Activated CD8-positive, alpha-beta memory T cell treated with anti-CD3 and anti-CD28 coated beads for 24 hours (primary cell): ENCODE measurements at places on chromosomes 3 and 15.
A peak's percentile ranks its signal among the peaks of the same experiment; 100 is the strongest.

DNA sequence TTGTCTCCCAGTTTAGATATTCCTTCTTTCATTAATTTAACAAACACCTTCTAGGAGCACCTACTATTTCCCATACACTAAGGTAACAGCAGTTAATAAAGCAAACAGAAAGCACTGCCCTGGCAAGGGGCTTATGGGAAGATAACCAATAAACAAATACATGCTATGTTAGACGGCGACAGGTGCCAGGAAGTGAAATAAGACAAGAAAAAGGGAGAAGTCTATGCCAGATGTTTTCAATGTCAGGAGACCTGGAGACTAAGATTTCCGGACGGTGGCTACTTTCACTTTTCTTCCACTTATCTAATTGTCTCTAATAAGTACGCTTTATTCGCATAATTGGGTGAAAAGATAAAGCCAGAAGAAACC is 32.5 kb upstream of the ZNF445 start:
- no peak for DNase-seq

DNA sequence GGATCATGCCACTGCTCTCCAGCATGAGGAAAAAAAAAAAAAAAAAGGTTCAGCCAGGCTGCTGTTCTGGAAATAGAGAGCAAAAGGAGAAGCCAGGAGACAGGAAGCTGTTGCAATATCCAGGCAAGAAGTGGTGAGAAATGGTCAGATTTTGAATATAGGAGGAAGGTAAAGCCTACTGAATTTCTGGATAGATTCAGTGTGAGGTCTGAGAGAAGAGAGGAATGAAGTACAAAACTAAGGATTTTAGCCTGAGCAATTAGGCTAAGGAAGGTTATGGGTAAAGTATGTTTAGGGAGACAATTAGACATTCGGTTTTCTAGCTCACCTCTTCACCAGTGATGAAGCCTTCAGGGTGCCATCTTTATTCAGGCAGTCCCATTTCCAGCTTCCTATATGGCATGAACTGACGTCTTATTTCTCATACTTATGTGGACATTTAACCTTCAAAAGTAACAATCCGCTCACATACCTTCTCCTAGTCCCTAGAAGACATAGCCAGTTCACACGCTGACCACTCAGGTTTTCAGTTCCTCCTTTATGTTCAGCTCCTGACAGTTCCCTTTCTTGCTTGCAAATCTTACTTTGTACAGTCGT is 57.2 kb downstream of the KIF9 start:
- DNase-seq: no peak

DNA sequence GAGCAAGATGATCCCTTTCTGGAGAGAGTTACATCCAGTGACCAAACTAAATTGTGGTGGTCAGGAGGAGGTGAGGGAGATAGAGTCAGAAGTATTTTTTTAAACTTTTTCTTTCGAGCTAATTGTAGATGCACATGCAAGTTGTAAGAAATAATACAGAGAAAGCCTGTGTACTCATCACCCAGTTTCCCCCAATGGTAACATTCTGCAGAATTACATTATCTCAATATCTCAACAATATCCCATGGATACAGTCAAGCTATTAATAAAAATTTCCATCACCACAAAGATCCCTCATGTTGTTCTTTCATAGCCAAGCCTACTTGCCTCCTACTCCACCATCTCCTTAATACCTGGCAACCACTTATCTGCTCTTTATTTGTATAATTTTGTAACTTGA is 3.3 kb upstream of the TMEM45A start:
- no peak for DNase-seq

GRCh38 chr15:55827204-55827603 is 84.3 kb upstream of the PRTG start:
- DNase-seq: no peak

DNA sequence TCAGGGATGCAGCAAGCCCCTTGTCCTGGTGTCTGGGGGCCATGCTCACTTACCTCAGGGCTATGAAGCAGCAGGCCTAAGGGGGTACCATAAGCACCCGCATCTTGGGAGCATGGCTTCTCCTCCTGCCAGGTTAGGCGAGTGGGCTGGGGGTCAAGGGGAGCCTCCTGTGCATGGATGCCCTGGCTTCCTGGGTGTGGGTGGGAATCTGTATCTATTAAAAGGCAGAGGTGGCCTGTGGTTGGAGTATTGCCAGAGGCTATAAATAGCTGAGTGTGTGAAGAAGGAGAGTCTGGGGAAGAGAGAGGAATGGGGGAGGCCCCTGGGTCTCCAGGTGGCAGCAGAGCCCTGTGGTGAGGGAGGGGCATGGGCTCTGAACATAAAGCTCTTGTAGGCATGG is 19.5 kb downstream of the ACVR2B start:
- DNase-seq: no peak

DNA sequence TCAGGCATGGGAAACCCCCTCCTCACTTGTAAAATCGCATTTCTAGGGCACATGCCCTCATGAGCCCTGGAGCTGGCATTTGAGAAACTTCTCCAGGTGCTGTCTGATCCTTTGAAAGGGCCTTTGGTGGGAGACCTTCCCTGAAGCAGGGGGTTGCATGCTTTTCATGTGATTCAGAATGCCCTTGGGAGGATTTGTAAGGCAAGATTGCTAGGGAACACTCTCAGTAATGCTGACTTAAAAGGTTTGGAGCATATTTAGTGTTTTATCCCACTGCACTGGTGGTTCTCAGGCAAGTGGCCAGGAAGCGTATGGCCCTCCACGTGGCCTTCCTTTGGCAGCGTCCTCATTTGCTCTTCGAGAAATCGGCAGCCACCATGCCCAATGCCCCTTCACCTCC is 164.1 kb downstream of the ARRDC4 start:
- DNase-seq: no peak

- no peak for DNase-seq
Observed at GRCh38 chr15:70772402-70772801, 9.0 kb upstream of the UACA start.

DNA sequence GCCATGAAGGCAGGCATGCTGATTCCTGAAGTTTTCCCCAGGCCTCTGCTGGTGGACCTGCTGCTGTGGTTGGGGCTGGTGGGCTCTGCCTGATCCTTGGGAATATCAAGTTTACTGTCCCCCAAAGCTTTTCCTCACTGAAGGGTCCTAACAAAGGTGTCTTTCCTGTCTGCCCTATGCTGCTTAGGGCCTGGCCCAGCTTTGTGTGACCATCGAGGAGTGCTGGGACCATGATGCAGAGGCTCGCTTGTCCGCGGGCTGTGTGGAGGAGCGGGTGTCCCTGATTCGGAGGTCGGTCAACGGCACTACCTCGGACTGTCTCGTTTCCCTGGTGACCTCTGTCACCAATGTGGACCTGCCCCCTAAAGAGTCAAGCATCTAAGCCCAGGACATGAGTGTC is 13.2 kb upstream of the EXOG start:
- DNase-seq: no peak

GRCh38 chr3:127078626-127079025 is 95.7 kb downstream of the PLXNA1 start:
- DNase-seq: no peak

GRCh38 chr3:143291836-143292447 is 172.4 kb downstream of the CHST2 start:
- DNase-seq: no peak

GRCh38 chr3:149198611-149199010 is 23.0 kb downstream of the CP start:
- no peak for DNase-seq

DNA sequence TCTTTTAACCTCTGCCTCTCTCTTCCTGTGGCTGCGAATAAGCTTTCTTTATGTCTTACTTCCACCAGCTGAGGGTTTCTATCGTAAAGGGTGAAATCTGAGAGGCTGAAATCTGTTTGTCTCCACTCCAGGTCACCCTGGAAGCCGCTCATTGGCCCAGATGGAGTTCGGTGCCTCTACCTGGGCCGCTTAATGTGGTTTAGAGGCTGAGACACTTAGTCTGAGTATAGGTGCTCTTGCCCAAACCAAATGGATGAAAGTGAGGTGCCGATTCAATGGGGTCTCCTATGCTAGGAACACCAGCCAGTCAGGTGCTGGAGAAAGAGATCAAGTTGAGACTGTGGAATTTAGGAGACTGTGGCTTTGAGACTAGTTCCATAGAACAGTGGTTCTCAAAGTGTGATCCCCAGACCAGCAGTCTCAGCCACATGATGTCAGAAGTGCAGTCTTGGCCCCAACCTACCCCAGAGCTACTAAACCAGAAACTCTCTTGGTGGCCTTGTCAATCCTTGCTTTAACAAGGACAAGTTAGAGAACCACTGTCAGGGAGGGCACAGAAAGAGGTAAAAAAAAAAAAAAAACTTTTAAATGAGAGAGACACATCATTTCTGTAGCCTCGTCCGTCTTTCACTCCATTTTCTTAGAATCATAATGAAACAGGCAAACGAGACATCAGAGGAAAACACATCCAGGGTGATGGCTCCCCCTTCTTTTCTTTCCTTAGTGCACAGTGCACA is 54.9 kb upstream of the CCR2 start:
- peak; percentile 72 for DNase-seq

GRCh38 chr3:32310918-32311839 is 72.7 kb downstream of the CMTM8 start:
- DNase-seq: no peak

DNA sequence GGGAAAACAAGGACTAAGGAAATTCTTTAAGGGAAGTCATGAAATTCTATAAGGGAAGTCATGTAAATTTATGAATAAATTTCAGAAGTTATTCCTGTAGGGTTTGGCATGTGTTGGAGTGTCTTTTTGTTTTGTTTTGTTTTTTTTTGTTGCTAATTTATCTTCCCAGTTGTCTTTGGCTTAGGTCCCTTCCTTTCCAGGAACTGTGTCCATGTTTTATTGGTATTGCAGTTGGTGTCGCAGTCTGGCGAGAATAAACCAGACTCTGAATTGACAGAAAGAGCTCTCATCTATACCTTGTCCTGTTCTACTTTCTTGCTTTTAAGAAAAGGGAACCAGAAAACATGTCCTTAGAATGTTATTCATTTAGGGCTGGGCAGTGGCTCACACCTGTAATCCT is 57.6 kb downstream of the SGO1 start:
- DNase-seq: no peak

- no peak for DNase-seq
Observed at GRCh38 chr15:71313806-71314205, 198.5 kb downstream of the THSD4 start.

GRCh38 chr3:58005669-58006068 is 2.6 kb upstream of the FLNB start:
- no peak for DNase-seq

- DNase-seq: no peak
Observed at GRCh38 chr3:81886081-81886480, 124.6 kb upstream of the GBE1 start.

DNA sequence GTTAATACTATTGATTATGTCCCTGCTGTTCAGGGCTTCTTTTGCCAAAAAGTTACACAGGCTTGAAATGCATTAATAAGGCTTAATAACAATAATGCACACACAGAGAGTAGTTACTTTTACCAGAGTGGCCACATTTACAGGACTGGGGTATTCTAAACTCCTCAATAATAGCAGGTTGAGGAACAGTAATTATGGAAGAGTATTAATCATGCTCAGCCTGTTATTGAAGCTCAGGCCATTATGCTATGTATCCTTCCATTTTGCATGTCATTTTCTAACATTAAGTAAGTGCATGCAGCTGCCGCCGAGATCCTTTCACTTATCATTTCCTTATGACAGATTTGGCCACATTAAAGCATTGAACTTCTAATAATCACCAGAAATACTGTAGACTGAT is 5.7 kb downstream of the ARRDC4 start:
- DNase-seq: no peak

- no peak for DNase-seq
Observed at GRCh38 chr3:39178553-39178952, 13.8 kb downstream of the XIRP1 start.

DNA sequence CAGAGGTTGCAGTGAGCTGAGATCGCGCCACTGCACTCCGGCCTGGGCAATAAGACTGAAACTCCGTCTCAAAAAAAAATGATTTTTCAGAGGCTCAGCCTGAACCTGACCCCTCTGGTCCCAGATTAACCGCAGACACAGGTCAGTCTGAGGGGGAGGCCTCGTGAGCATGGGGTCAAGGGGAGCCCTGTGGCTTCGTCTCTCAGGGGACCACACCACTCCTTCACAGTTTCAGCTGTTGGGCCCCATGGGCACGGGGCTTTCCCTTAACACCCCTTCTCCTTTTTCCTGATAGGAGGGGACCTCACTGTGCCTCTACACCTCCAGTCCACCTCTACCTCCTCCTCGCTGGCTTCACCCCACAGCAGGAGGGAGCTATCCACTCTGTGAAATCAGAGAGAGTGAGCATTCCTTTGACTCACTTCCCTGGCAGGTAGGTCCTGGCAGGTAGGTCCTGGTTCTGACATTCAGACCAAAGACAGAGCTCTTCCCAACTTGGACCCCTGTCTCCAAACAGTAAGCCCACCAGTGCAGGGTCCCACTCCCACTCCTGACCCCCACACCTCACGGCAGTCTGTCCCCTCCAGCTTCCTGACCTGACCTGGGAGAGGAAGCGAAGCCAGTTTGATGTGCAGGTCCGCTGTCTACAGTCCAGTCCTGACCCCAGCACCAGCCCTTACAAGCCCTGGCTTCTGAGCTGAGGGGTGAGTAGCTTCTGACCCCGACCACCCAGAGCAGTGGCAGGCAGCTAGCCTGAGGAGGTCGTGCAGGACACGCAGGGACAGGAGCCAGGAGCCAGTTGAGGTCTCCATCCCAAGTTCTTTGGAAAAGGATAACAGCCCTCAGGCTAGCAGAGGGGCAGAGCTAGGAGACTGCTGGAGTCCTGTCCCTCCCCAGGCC is 9.0 kb downstream of the RRP9 start:
- peak; percentile 54 for DNase-seq

DNA sequence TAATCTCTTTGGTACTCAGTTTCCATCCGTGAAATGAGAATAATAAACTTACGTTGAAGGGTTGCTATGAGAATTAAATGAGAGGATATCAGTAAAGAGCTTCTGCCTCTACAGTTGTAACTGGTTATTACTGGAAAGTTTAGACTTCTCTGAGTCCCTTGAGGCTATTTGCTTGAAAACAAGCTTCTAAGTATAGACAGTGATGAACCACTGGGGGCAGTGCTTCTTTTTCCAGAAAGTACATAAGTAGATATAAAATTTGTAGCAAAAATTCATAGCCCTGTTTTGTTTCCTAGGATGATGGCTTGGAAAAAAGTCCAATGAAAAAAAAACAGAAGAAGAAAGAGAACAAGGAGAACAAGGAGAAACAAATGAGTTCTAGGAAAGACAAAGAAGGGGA is 87.1 kb downstream of the RGMA start:
- no peak for DNase-seq

GRCh38 chr15:92907896-92908712 is 8.0 kb downstream of the CHD2 start:
- no peak for DNase-seq

DNA sequence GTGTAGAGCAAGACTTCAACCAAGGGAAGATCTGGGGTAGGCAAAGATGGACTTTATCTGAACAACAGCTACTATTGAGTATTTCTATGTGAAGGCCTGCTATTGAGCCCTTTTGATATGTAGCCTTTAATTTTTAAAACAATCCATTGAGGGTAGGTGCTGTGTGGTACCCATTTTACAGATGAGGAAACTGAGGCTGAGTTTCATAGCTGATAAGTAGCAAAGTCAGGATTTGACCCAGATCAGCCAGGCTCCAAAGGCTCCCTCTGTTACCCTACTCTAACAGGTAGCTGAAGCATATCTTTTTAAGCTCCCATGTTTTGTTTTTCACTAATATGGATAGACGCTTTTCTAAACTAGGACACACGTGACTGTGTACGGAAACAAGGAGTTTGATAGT is 2.4 kb upstream of the FGD5 start:
- DNase-seq: no peak

GRCh38 chr15:101617390-101617965 is 34.7 kb downstream of the TM2D3 start:
- DNase-seq: no peak
